ENCODE measurements at places on chromosomes 6 and 20.

DNA sequence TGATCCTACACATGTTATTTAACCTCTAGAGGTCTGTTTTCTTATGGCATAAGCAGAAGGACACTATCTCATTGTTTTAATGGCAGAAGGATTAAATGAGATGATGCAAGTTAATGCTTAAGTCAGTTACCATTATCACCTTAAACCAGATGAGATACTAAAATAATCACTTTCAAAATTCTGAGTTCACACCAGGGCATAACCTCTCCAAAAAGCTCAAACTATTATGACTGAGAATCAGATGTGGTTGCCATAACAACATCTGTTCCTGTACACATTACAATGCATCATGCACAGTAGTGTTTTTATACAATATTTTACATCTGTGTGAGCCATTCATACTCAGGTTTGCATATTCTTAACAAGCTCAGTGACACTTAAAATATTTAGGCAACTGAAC, 10.2 kb downstream of the ADNP start:
- no peak for DNase-seq

DNA sequence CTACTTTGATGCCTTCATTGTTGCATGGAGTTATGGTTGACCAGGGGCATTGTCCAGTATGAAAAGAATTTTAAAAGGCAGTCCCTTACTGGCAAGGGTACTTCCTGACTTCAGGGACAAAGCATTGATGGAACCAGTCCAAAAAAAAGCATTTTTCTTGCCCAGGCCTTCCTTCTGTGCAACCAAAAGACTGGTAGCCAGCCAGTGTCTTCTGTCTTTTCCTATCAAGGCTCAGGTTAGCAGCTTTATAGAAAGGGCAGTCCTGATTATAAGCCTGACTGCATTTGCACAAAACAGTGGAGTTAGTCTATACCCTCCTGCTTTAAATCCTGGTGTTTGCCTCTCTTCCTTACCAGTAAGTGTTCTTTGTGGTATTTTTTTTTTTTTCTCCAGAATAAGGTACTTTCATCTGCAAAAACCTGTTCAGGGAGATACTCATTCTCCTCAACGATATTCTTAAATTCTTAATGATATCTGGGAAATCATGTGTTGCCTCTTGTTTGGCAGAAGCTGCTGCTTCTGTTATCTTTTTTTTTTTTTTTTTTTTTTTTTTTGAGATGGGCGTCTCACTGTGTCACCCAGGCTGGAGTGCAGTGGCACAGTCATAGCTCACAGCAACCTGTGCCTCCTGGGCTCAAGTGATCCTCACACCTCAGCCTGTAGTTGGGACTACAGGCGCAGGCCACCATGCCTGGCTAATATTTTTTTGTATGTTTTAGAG, 33.9 kb downstream of the SCAF8 start:
- DNase-seq = no peak

DNA sequence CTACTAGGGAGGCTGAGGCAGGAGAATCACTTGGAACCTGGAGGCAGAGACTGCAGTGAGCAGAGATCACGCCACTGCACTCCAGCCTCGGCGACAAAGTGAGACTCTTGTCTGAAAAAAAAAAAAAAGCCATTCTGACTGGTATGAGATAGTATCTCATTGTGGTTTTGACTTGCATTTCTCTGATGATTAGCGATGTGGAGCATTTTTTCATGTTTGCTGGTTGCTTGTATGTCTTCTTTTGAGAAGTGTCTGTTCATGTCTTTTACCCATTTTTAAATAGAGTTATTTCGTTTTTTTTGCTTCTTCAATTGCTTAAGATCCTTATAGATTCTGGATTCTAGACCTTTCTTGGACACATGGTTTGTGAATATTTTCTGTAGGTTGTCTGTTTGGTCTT, 103.5 kb upstream of the SIM1 start:
- no peak for DNase-seq

DNA sequence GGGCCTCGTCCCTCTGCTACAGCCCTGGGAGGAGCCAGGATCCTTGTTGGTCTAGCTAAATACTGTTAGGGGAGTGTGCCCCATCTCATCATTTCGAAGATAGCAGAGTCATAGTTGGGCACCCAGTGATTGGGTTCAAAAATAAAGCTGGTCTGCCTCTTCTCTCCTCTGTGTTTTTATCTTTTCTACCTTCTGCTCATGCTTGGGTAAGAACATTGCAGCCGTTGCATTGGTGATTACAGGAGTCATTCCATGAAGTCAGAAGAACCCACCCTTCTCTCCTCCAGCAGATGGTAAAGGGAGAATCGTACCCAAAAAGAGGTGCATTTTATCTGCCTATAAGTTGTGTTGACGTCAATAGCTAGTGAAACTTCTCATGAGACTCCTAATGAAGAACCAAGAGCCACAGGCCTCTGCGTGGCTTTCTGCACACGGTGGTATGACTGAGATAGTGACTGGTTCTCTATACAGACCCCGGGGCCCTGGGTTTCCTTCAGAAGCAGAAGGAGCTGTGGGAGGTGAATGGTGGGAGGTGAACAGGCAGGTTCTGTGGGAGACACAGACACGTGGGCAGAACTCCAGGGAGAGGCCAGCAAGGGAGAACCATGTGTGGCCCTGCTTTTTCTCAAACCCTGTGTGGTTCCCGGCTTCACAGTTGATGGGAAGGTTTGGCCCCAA, 5.7 kb upstream of the FAM209A start:
- DNase-seq = no peak

GRCh38 chr6:123859291-123859690, 55.6 kb downstream of the NKAIN2 start:
- no peak for DNase-seq

DNA sequence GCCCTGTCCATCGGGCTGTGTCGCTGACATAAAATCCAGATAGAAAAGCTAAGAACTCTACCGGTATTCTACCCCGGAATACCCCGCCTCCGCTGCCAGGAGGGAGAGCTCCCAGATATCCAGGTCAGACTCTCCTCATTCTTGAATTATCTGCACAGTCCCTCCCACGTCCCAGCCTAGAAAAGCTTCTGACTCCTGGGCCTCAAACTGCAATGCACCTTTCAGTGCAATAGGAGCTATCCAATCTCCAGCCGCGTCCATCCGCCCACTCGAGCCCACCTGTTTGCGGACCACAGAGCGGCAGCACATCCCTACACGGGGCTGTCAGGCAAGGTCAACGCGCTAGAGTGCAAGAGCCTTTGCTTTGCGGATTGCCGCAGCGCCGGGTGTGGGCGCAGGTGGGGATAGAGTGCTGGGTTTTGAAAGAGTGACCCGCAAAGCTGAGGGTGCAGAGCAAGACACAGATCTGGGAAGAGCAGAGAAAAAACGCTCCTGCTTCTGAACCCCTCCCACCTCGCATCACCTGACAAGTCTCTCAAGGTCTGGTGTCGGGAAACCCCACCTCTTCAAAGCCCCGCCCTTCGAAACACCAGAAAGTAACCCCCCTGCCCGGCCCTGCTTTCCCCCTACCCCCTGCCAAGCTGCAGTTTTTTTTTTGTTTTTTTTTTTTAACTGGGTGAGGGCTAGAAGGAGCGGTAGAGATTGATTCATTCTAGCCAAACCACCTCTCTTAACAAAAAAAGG, 1.3 kb downstream of the TAPBP start:
- no peak for DNase-seq

DNA sequence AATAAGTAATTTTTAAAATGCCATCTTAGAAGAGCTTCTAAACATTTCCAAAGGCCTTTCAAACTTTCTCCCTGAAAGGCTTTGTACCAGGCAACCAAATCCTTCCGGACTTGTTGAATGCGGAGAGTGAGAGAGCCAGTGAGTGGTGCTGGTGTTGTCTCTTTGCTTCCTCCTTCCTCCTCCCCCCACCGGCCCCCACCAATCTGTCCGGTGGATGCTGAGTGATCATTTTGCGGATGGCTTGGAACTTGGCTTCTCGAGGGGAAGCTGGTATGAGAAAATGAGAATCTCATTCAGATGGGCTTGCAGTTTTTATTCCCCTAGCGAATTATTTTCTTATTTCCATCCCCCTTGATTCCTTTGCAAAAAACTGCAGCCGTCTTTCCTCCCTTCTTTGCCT, 97.3 kb downstream of the ANKRD60 start:
- DNase-seq = peak; percentile 55

DNA sequence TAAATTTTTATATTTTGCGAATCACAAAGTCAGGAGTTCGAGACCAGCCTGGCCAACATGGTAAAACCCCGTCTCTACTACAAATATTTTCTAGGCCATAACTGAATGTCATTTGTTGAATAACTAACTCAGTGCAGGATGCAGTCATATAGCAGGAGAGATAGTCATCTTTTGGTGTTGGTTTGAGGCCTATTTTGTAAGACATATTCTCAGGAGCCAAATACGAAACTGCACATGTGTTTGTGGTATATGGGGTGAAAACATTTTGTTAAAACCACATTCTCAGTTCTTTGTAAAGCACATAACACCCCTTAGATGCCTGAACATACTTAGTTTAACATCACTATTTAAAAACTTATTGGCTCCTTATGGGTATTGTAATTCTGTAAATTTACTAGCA, 4.7 kb upstream of the ENPP5 start:
- no peak for DNase-seq

- no peak for DNase-seq
Measured at GRCh38 chr20:62900692-62901584, 25.4 kb downstream of the DIDO1 start.

DNA sequence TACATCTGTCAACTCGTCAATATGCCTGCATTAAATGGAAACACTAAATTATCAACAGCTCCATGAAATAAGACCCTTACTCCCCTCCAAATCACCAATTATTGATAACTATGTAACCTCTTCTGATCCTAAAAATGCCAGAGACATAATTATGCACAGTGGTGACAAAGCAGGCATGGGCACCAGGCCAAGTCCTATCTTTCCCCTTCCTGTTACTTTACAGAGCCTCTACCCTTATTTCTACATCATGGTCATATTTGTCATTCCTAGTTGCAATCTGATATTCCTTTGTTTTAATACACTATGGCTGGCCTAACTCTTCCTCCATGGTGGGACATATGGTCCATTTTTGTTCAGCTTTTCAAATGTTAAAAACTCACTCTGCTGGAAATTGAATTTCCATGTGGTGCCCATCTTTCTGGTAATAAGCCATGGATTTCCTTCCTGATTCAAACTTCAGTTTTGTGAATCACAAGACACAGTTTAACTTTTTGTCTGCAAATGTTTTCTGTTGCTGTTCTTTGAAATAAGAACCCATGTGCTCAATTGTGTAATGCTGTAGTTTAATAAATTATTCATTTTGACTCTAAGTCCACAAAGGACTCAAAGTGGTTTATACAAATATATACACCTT, 41.8 kb upstream of the ARFGEF2 start:
- no peak for DNase-seq

DNA sequence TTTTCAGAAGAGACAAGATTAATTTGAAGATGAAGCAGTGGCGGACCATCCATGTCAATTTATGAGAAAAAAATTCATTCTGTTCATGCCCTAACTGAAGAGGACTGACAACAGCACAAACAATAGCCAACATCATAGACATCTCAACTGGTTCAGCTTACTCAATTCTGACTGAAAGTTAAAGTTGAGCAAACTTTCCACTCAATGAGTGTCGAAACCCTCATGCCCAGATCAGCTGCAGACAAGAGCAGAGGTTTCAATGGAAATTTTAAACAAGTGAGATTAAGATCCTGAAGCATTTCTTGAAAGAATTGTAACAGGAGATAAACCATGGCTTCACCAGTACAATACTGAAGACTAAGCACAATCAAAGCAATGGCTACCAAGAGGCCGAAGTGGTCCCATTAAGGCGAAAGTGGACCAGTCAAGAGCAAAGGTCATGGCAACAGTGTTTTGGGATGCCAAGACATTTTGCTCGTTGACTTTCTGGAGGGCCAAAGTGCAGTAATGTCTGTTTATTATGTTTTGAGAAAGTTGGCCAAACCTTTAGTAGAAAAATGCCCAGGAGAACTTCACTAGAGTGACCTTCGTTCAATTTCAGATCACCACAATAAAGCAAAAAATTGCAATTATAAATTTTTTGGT, 6.1 kb upstream of the SFT2D1 start:
- DNase-seq = no peak

GRCh38 chr6:119352001-119352400, 2.4 kb upstream of the MAN1A1 start:
- DNase-seq = no peak

DNA sequence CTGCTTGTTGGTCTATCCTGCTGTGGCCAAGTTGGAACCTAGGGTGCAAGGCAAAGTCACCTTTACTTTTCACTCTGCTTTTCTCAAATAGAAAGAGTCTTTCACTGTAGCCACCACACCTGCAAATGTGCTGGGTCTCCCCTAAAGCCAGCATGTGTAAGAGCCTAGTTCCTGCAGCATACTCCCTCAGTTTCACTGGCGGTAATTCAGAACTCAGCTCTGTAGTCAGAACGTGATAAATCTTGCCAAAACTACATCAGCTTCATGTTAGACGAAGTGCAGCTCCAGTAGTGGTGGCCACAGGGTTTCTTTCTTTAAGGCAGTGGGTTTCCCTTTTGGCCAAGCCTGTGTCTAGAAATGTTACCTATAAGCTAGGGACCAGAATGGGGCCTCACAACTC, 72.0 kb upstream of the HMGCLL1 start:
- no peak for DNase-seq

- DNase-seq = no peak
Measured at GRCh38 chr6:53725791-53726575, 60.4 kb upstream of the KLHL31 start.

DNA sequence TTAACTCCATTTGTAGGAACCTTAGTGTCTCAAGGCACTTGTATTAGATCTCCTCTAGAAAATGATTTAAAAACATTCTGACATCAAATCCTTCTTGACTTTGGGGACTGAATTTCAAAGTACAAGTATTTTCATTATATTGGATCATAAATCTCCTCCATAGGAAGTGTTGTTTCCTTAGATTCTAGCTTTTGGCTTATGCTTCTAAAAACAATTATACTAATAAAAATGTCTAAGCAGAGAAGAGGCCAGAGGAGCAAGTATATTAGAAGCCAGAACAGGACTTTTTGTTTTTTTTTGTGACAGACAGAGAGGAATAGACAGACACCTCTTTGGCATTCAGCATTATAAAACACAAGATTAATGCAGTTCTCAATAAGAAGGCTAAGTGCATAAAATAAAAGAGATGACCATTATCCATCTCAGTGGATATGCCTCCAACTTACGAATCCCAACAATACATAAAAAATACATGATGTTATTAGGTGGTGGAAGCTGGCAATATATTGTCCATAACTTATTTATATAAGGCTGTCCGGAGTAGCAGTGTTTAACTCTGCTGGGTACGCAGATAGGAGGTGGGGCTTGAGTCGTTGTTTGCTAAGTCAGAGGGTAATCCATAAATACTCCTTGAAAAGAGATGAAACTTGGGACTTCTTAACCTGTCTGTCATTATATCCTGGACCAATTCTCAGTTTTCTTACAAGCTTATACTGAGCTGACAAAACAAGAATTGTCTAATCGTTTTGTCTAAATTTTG, 31.9 kb upstream of the NOX3 start:
- DNase-seq = no peak
